Foreskin keratinocyte (primary cell): ENCODE measurements at places on chromosomes 13 and 19. TPM values are rescaled to one million over a fixed set of nuclear protein-coding genes. Genes with fewer than 3 reads are reported as not detected.

Gene KLK12
- total RNA-seq = 0.17 TPM in 1 of 2 replicates, not detected in the other

Gene MUC16
- total RNA-seq = not detected in 2 replicates

Gene NPAS1
- total RNA-seq = 0.35 and 0.44 TPM in 2 replicates

Gene MYPOP
- total RNA-seq = 3.6 and 4.4 TPM in 2 replicates

Gene ETV2
- total RNA-seq = 0.71 and 0.82 TPM in 2 replicates

Gene CALR3
- total RNA-seq = not detected in 2 replicates

Gene FFAR2
- total RNA-seq = not detected in 2 replicates

Gene ACP7
- total RNA-seq = 0.92 and 1.5 TPM in 2 replicates

Gene ZNF430
- 8.0 and 11.6 TPM in 2 replicates for total RNA-seq

Gene HAUS8
- 15.6 and 18.1 TPM in 2 replicates for total RNA-seq

Gene C5AR1
- total RNA-seq = 0.04 TPM in 1 of 2 replicates, not detected in the other

Gene DPF1
- 3.3 and 3.8 TPM in 2 replicates for total RNA-seq

Gene ZNF709
- total RNA-seq = 1.4 TPM in 2 replicates

Gene ZNF177
- total RNA-seq = 0.49 and 0.51 TPM in 2 replicates
